ENCODE measurements at places on chromosomes 1 and 21.

DNA sequence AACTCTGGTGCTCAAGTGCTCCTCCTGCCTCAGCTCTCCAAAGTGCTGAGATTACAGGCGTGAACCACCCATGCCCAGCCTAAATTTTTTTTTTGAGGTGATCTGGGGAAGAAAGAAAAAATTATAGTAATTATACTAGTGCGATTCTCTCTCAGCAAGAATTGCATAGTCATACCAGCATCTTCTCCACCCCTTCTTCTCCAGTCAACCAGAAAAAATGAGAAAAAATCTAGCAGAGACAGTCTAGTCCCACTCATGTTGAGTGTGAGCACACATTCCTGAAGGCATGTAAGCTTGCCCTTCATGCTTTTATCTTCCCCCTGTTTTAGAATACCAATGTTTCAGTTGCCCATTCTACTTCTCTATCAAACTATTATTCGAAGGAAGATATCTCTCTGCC lies 207.6 kb downstream of the S1PR1 start:
- DNase-seq = no peak

DNA sequence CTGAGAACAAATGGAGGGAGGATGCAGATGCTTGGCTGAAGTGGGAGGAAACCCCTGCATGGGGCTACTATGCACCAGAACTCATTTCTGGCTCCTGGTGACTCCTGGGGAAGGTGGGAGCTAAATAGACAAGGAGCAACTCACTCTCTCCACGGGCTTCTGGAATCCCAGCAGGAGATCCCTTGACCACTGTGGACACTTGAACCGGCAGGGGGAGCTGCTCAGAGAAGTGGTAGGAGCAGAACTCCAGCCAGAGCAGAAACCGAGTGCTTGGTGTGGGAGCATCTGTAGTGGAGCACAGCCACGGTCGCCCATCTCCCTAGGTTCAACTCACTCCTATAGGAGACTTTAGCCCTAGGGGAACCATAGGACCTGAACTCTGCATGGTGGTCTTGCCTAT lies 205.6 kb upstream of the GJB5 start:
- no peak for DNase-seq

GRCh38 chr21:46428987-46429710 lies 29.5 kb upstream of the DIP2A start:
- DNase-seq = no peak

DNA sequence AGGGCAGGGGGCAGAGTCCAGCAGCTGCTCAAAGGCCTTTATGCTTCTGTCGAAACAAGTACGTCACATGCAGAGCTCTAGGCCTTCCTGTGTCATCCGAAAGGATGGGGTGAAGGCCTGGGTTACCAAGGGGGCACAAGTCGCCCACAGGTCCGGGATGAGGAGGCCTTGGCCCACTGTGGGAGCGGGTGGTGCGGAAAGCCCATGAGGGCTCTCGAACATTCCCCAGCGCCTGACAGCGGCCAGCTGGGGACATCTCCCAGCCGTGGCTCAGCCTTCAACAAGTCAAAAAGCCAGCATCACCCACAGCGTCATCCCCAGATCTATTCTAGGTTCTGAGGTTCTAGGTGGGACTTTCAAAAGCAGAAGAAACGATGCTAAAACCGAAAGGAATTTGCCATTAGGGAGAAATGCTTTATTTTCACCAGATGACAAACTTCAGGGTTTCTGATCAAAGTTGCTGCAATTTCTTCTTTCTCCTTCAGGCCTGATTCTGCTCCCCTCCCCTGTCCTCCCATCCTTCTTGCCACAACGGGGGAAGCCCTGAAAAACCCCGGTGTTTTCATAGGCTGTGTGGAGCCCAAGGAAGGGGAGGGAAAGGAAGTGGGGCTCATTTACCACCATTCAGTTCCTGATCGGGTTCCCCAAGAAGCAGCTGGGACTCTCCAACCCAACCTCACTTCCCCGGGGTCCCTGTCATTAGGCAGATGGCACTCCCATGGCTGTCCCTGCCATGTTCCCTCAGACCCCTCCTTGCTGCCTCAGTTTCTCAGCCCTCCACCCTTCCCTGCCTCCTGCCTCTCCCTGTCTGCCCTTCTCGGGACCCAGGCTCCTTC lies 17.6 kb downstream of the GPR137B start:
- DNase-seq = no peak

GRCh38 chr1:28097100-28097472 lies 8.7 kb upstream of the EYA3 start:
- no peak for DNase-seq

All from stimulated activated CD4-positive, alpha-beta T cell treated with anti-CD3 and anti-CD28 coated beads, Interleukin-4, amount 100 ng/mL, for 48 hours (primary cell).